ENCODE measurements at places on chromosomes 6 and 20.

DNA sequence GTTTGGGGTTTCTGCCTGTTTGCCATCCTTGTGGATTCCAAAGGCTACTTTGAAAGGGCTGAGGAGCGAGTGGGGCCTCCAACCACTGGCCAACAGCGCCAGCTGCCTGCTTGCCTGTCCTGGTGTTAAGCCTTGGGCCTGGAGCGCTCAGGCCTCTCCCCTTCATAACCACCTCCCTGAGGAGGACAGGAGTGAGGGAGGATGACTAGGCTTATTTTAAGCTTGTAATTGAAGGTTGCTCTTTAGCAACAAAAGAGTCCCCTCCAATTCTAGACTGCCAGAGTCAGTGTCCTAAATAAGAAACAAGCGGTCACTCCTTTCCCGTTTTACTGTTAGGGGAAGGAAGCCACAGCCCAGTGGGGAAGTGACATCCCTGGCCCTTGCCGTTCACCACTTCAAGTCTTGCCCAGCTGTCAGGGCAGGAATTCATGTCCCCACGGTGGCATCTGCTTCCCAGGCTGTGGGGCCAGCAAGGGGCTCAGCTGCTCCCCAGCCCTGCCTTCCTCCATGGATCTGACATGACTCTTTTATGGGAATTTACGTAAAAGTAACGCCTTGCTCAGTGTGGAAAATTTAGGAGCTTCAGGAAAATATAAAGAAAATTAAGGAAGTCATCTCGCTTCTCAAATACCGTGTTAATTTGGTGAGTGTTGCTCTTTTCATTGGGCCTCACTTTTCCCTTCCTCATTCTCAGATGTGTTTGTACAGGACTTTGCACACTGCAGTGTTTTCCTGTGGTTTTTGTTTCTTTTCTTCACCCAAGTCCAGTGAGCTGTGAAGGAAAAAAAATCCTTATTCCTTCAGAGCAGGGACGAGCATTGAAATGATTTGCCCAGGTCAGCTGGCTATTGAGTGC, 57.8 kb downstream of the SSR1 start:
- no peak for DNase-seq

DNA sequence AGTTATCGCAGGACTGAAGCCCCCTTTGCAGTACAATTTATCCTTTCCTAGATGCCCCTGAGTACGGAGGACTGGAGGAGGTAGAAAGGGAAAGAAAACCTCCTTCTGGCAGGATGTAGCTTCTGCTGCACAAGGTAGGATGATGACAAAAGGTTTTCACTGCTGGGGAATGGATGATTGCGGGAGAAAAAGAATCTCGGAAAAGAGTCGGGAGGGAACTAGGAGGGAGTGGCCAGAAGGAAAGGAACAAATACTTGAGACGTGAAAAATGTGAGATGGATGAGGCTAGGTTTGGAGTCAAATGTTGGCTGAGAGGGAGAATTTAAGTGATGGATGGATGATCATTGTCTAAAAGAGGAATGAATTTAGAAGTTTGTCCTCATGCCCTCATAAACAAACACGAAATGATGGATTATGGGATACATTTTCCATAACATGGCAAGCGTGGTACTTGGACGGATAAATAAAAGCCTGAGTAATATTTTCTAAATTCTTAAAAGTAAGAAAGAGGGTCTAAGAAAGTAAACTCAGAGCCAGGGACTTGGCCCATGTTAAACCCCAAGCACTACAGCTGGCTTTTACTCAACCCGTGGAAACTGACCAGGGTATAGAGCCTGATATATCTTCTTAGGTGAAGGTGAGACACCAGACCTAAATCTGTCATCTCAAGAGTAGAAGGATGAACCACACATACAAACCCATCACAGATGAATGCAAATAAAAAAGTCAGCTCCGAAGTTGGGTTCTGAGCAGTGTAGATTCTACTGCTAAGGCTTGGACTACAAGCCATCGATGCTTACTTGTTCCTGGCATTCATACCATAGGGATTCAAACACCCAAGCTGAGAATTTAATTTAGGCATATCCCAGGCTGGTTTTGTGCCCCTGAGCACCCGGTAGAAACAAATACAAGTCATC, 72.4 kb downstream of the HFE start:
- DNase-seq, result no peak

GRCh38 chr6:45479834-45480751, 102.4 kb upstream of the SUPT3H start:
- no peak for DNase-seq

GRCh38 chr6:42333612-42334011, 116.0 kb upstream of the MRPS10 start:
- DNase-seq, result no peak

- DNase-seq, result peak; percentile 71
Observed at GRCh38 chr6:35920793-35921732, at the start of gene SRPK1. SRPK1 (minus strand) TSS chr6:35921098; CDS start chr6:35921056, 42 bp downstream.

DNA sequence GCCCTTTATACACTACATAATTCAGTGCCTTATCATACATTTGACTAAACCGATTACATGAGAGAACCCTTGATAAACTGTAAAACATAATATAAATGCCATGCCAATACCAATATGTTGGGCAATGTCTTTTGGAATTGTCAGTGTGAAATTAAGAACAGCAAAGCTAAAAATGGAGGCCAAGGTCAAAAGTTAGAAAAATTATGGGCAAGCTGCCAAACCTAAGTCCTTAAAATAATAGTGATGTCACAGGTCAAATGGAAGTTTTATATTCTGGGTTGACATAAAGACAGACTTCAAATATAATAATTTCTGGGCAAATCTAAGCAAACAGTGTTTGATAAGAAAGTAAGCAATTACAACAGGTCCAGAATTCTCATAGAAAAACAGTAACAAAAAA, 696.7 kb downstream of the RNF144B start:
- no peak for DNase-seq

GRCh38 chr20:48536206-48536605, 291.6 kb downstream of the PREX1 start:
- DNase-seq, result no peak

- DNase-seq, result no peak
Observed at GRCh38 chr20:50276119-50277063, 85.8 kb downstream of the CEBPB start.

- no peak for DNase-seq
Observed at GRCh38 chr6:19524366-19525186, 312.6 kb upstream of the ID4 start.

GRCh38 chr6:13761361-13762036, 49.9 kb upstream of the RANBP9 start:
- no peak for DNase-seq

- peak; percentile 69 for DNase-seq
Observed at GRCh38 chr20:25750765-25751696, 54.4 kb upstream of the ZNF337 start.

DNA sequence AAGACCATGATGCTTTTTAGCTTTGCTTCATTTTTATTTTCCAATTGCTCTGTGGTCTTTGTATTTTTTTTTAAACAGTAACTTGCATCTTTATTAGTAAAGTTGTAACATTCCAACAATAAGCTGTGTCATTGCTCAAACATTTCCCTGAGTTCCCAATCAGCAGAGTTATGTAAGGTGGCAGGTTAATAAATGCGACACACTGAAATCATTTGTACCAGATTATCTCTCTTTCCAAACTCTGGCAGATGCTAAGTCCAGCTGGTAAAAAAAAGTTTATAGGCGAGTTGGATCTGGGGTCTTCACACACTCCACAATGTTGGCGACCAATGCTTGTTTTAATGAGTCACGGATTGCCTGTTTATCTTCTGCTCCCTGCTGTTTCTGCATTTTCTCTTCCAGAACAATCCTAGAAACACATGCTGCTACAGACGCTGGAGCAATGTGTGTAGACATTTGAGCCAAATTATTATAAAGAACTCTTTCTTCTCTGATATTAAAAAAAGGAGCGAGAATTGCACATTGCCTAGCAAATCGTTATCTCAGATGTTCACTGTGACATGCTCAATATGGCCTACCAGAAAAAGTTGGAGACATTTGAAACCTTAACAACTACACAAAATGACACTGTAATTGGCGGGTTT, 113.6 kb upstream of the IFNGR1 start:
- DNase-seq, result no peak

GRCh38 chr6:558959-559358, 97.9 kb downstream of the HUS1B start:
- DNase-seq, result no peak
